ENCODE measurements at places on chromosomes 1 and 21.

DNA sequence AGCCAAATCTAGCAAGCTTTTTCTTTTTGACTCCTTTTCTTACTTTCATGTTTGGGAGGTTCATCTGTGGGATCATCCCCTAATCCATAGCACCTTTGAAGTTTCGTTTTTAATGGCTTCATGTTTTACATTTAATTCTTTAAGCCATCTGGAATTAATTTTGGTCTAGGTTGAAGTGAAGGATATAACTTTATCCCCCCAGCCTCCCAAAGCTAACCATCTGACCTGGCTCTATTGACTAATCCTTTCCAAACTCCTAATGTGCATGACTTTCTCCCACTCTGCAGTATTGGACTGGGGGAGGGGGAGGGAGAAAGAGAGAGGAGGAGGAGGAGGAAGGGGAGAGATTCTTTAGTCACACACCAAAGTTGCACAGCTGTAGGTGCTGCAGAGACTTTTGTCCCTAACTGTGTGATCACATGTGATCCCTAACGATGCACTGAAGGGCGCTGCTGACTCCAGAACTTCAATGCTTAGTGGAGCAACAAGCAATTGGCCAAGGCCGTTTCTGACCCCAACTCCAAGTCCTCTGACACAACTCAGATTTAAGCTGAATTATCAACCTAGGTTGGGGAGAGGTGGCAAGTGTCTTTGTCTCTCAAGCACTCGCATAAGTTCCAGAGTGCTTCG lies 191.6 kb downstream of the HUNK start:
- peak; percentile 88 for DNase-seq

GRCh38 chr1:55127827-55128343 lies 87.3 kb downstream of the USP24 start:
- peak; percentile 28 for DNase-seq

GRCh38 chr1:223834660-223835263 lies 11.0 kb downstream of the TP53BP2 start:
- no peak for DNase-seq

- no peak for DNase-seq
Observed at GRCh38 chr1:162599451-162599850, 32.8 kb upstream of the DDR2 start.

DNA sequence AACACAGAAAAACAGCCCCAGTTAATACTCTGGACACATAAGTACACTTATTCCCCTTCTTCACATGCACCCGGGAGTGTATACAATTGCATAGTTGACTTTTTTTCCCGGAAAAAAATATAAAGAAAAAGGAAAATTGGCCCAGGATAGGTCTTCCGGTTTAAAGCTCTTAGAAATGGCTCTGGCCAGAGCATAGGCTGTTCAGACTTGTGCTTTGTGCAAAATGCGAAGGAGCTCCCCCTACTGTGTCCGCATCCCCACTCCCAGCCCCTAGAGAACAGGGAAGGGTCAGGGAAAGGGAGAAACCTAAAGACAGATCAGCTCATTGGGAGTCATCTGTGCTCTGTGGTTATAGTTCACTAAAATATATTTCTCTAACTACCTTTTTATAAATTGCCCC lies 5.5 kb upstream of the MTMR11 start:
- DNase-seq: no peak

DNA sequence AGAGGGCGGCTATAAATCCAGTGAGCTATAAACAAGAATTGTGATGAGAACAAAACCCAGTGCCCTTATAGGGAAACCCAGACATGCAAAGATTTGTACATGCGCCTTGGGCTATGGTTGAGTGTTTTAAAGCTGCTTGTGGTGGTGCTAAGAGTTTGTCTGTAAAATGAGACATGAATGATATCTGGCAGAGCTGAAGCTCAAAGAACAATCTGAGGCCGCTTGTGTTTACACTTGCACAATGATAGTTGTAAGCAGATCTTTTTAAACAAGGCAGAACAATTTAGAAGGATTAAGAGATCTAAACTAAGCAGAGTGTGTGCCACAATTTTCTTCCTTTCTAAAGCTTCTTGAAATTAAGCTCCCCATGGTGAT lies 80.4 kb upstream of the ADAMTS5 start:
- no peak for DNase-seq

DNA sequence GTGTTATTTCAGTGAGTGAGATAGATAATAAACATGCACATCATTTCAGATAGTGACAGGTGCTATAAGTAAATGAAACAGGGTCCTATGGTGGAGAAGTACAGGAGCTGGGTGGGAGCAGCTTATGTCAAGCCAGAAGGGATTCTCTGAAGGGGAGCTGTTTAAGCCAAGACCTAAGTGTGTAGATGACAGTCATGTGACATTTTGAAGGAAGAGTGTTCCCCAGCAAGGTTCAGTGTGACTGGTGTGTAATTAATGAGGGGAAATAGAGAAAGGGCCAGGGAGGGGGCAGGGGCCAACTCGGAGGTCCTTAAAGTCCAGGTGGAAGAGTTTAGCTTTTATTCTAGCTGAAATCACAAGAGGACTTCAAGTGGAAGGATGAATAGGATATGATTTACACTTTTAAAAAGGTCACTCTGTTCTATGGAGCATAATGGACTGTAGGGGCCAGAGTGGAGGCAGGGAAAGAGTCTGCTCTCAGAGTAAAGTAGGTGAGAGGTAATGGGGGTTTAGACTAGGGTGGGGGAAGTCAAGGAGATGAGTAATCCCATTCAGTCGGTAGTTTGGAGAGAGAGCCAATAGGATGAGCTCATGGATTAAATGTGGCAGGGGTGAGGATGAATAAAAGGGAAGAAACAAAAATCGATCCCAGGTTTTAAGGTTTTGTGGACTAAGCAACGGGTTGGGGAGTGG lies 243.1 kb downstream of the CACNA1E start:
- DNase-seq: no peak

- no peak for DNase-seq
Observed at GRCh38 chr1:32447469-32448185, 17.2 kb upstream of the ZBTB8B start.

- DNase-seq: no peak
Observed at GRCh38 chr1:5394111-5394510, 598.1 kb downstream of the NPHP4 start.

DNA sequence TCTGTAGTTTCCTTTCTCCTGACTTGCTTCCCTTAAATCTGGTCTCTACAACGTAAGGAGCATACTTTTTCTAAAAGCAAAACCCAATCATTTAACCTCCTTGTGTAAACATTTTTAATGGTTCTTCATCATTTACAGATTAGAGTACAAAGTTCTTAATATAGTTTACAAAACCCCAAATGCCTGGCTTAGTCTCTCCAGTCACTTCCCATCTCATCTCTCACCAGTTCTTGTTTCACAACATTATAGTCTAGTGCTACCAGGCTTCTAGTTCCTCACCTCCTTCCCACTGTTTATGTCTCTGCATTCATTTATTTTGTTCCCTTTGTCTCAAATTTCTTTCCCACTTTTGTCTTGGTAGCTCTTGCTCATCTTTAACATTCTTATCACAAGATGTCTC lies 168.4 kb downstream of the FASLG start:
- no peak for DNase-seq

- peak; percentile 80 for DNase-seq
Observed at GRCh38 chr1:41383094-41383852, 22.0 kb downstream of the FOXO6 start.

GRCh38 chr1:212539737-212540430 lies 68.7 kb upstream of the ATF3 start:
- no peak for DNase-seq

- DNase-seq: no peak
Observed at GRCh38 chr1:243396876-243397275, 141.0 kb downstream of the SDCCAG8 start.

GRCh38 chr1:230379928-230380327 lies 46.2 kb downstream of the PGBD5 start:
- no peak for DNase-seq

GRCh38 chr1:242184955-242185354 lies 186.1 kb upstream of the MAP1LC3C start:
- DNase-seq: no peak

- peak; percentile 27 for DNase-seq
Observed at GRCh38 chr1:154955039-154955717, 721 bp downstream of the PBXIP1 start.

GRCh38 chr1:215181518-215181917 lies 99.0 kb downstream of the KCNK2 start:
- peak; percentile 11 for DNase-seq

- no peak for DNase-seq
Observed at GRCh38 chr1:19514391-19514831, 29.1 kb upstream of the CAPZB start.

Data from NB4 (cell line).